ENCODE measurements at places on chromosomes 7 and 10.
A peak's percentile ranks its signal among the peaks of the same experiment; 100 is the strongest.

- peak; percentile 74 for DNase-seq
These were observed 30.3 kb upstream of the GRB10 start for GRCh38 chr7:50812841-50813475.

GRCh38 chr10:69492091-69492745, 41.0 kb downstream of the TSPAN15 start:
- no peak for DNase-seq

DNA sequence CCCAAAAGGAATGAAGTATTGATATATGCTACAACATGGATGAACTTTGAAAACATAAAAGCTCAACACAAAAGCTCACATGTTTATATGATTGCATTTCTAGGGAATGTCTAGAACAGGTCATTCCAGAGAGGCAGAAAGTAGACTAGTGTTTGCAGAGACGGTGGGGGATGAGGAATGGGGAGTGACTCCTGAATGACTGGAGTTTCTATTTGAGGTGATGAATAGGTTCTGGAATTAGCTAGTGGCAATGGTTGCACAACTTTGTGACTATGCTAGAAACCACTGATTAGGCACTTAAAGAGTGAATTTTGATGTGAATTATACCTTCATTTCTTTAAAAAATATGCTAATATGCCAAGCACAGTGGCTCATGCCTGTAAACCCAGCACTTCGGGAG, 6.9 kb downstream of the KPNA7 start:
- peak; percentile 53 for DNase-seq

DNA sequence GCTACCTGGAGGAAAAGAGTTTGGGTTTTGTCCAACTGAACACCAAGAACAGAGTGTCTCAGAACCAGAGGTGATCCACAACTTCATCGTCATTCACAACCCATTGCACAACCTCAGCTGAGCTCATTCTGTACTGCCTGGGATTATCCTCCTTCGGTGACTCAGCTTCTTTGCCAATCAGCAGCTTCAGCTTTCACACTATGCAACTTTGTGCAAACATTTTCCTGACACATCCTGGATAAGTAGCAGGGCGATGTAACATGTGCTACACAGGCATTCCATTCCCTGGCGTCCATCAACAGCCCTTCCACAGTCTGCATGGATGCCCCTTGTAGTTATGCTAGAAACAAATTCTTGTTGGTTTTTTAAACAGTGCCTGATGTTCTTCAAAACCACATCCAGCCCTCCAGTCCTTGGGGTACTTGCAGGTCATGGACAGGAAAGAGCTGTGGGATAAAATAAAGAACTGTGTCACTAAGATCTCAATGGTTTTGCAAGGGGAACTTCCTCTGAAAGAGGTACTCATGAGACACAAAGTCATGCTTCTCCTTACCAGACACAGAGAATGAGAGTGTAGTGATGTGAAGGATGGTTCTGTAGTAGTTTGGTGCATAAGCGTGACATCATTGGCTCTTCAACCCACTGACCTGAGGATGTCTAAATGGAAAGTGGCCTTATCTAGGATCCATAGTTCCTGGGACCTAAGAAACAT, 478.5 kb downstream of the KIF20B start:
- peak; percentile 95 for DNase-seq

DNA sequence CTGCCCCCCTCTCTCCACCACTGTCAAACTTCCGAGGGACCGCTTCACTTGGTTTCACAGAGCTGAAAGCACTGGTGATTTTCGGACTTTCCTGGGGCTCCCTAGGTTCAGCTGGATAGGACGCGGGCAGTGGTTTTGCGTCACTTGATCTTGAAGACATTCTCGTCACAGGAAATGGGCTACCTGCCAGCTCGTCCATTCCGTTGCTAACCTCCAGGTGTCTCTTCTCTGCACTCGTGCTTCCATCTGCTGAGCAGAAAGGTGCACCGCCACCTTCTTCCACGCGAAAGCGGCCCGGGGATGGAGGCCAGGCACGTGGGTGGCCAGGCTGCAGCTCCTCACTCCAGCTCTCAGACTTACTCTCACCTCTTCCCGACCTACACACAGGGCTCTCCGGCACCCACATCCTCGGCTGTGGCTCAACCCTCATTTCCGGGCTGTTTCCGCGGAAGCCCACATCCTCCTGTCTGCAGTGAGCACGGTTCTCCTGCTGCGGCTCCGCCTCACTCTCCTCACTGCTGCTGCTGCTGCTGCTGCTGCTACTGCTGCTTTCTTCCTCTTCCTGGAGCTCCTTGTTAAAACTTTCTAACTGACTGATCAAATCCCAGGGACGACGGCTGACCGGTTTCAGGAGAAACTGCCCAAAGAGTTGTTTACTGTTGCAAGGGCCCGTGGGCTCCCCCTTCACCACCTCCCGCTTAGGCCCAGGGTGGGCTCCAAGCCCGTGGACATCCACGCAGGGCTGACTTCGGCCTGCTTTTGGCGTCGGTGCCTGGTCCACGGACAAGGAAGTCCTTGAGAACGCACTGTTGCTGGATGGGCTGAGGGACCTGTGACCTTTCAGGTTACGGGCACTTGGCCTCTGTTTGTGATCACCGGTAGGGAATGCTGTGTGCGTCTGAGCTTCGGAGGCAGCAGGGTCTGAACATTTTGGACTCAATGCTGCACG, 32.1 kb downstream of the JCAD start:
- no peak for DNase-seq

DNA sequence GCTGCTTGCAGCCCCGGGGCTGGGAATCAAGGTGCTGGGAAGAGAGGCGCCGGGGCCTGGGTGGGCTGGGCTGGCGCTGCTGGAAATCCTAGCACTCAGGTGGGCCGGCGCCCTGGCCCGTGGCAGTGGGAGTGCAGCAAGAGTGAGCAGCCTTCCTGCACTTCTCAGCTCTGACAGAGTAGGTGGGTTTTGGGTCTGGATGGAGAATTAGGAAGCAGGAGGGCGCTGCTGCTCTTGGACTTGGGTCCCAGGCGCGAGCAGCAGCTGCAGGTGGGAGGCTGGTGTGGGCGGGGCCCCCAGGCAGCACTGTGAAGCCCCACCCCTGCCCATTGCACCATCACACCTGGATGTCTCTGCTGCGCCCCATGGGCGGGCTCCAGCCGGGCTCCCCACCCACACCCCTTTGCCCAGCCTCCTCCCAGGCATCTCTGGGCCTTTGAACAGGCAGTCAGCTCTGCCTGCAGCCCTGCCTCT, 6.0 kb downstream of the BRI3 start:
- no peak for DNase-seq

- no peak for DNase-seq
These were observed 89.3 kb downstream of the DNMBP start for GRCh38 chr10:99920486-99920885.

DNA sequence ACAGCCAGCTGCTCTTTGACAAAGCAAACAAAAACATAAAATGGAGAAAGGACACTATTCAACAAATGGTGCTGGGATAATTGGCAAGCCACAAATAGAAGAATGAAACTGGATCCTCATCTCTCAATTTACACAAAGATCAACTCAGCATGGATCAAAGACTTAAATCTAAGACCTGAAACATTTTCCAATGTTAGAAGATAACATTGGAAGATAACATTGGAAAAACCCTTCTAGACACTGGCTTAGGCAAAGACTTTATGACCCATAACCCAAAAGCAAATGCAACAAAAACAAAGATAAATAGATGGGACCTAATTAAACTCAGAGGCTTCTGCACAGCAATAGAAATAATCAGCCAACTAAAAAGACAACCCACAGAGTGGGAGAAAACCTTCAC, 425.7 kb upstream of the SEMA3D start:
- no peak for DNase-seq

DNA sequence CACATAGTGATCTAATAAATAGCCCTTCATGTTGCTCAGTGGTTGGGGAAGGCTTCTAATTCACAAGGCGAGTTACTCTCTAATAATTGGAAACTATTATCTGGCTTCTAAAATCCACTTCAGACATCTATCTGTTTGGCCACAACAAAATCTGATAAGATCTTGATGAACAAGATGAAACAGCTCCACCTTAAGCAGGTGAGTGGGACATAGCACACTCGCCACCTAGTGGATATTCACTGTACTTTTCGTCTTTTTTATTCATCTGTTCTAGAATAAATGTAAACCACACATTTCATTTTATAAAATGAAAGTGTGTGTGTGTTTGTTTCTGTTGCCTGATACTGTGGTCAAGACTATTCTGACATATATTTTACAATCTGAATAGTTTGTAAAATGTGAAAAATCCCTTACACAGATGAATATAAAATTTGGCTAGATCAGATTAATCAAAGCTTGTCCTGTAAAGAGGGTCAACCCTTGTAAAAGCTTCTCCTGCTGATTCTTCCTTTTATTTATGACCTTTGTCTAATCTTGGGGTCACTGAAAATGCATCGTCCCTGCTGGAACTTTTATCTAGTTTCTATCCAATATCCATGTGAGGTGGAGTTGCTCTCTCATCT, 26.5 kb upstream of the CNTNAP2 start:
- peak; percentile 34 for DNase-seq

- peak; percentile 24 for DNase-seq
These were observed 110.4 kb downstream of the TCF7L2 start for GRCh38 chr10:113060201-113061053.

GRCh38 chr10:111128331-111129180, 51.7 kb downstream of the ADRA2A start:
- DNase-seq: no peak

DNA sequence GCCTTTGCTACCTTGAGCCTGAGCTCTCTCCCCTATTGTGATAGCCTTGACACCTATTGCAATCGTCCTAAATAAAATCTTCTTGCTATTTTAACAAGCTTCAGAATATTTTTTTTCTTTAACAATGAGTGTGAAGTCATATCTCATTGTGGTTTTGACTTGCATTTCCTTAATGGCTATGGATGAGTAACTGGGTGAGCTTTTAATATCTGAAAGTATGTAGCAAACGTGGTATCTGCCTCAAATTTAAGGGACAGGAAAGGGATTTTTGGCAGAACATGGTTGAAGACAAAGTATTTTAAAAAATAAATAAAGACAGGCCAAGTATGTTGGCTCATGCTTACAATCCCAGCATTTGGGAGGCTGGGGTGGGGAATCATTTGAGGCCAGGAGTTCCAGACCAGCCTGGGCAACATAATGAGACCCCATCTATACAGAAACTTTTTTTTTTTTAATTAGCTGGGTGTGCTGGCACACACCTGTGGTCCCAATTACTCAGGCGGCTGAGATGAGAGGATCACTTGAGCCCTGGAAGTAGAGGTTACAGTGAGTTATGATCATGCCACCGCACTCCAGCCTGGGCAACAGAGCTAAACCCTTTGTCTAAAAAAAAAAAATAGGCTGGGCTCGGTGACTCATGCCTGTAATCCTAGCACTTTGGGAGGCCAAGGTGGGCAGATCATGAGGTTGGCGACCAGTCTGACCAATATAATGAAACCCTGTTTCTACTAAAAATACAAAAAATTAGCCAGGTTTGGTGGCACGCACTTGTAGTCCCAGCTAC, 319.3 kb upstream of the NRP1 start:
- DNase-seq: peak; percentile 44

GRCh38 chr7:151899513-151900360, 22.8 kb upstream of the PRKAG2 start:
- no peak for DNase-seq

- no peak for DNase-seq
These were observed 92.0 kb downstream of the DYNC2I1 start for GRCh38 chr7:158948376-158948775.

- no peak for DNase-seq
These were observed 76.8 kb downstream of the DIP2C start for GRCh38 chr10:612696-613095.

- no peak for DNase-seq
These were observed 181.0 kb upstream of the RHOBTB1 start for GRCh38 chr10:61124756-61125530.

GRCh38 chr10:57657164-57657765, 610.4 kb downstream of the IPMK start:
- DNase-seq: peak; percentile 77

GRCh38 chr7:101744588-101744987, 72.8 kb upstream of the CUX1 start:
- DNase-seq: no peak

DNA sequence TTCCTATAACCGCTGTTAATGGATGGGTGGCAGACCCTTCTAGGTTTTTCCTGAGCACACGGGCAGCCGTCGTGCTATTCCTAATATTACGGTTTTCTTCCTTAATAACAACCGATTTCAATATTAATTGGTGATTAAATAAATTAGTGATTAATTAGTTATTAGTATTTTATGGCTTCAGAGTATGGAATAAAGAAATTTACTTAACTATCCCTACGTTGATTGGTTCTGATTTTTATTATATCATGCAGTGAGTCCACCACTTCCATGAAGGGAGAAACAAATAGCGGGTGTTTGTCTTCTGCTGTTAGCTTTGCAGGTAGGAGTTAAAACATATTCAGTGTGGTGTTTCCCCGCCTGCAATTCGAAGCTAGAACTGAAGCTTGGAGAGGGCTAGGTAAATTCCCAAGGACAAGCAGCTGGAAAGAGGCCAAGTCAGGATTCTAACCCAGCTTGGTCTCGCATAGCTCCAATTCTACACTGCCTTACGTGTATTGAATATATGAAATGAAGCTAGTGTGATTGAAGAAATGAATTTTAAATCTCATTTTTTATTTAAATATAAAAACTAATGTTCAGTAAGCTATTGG, 928 bp upstream of the CSTF2T start:
- peak; percentile 50 for DNase-seq

DNA sequence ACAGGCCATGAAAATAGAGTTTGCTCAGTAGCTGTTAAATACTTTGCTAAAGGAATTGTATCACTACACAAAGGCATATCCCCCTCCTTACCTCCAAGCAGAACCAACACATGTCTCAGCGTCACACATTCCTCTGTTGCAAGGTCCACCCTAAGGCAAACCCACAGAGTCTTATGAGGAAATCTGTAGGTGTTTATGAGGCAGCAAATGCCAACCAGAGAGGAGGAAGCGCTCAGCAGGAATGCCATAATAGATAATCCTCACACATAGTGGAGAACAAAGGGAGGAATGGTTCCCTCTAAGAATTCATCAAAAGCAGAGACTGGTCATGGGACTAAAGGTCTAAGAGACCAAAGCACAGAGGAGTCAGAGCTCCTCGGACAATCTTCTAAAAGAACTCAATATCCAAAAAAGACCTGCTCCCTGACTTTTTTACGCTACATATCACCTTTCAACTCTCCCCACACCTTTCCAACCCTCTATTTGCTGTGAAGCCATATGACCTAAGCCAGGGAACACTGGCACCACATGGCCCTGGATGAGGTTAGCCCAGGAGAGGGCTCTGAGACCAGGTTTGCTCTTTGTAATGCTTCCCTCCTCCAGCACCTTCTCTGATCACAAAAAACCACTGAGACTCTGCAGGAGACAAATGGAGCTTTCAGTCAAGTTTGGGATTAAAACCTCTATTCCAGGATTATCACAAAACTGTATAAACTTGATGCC, 7.3 kb downstream of the SLC25A13 start:
- no peak for DNase-seq

- no peak for DNase-seq
These were observed 28.3 kb downstream of the DRGX start for GRCh38 chr10:49367600-49367999.

- no peak for DNase-seq
These were observed 4.3 kb upstream of the UCN3 start for GRCh38 chr10:5360318-5360915.

DNA sequence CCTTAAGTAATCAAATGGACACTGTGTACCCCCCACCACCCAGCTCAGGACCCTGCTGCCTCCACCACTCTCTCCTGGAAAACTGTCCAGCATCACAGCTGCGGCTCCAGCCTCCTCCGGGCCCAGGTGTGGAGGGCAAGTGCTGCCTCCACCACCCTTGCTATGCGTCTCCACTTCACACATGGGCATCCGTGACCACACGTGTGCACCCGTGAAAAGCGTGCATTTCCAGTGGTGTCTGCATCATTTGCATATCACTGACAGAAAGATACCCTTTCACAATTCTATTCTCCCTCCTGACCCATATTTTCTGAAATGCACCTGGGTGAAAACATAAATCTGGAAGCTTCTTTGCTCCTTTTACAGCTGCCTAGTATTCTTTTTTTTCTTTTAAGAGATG, 89.7 kb upstream of the PDGFA start:
- no peak for DNase-seq
